ENCODE measurements at places on chromosomes 3 and 15.

DNA sequence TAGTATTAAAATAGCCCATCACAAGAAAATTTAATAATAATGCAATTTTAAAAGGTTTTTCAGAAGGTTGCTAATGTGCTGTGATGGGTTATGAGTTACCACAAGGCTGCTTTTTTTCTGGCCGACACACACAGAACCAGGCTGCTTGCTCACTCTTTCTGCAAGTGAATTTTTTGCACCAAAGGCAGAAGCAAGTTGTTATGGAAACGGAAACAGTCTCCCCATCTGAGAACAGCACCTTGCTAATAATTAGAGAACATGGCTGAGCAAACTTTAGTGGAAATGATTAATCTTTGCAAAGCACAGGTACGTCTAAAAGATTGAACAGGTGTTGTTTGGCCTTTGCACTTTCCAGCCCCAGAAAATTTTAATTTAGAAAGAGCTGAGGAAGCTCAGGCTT lies 51.0 kb downstream of the CACNA2D3 start:
- no peak for DNase-seq

GRCh38 chr15:98738689-98739401 lies 90.5 kb downstream of the IGF1R start:
- DNase-seq, result no peak

DNA sequence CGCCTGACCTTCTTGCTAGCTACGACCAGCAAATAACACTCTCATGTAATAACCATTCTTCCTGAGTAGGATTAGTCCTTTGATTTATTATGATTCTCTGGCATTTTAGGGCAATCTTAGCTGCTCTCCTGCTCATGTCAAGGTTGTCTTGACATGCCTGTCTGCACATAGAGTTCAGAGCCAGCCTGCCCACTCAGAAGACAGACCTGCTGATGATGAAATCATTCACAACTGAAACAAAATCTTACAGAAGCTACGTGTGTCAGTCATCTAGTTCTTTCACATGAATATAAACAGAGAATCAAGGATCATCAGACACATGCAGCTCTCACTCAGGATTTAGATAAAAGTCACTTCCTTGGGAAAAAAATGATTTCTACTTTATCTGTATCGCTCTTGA lies 173.6 kb upstream of the LYSMD4 start:
- DNase-seq, result no peak

DNA sequence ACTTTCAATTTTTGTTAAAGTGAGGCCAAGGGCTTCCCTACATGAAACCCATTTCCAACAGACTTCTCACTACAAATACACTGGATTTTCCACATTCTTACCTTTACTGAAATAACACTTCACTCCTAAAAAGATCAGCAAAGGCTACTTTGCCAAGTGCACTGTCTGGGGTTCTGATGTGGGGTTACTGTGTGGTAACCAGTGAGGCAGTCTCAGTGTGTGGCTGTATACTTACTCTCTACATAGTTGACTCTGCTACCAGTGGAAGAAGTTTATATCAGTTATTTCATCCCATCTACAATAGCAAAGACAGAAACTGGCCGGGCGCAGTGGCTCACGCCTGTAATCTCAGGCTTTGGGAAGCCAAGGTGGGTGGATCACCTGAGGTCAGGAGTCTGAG lies 5.6 kb downstream of the WDR82 start:
- DNase-seq, result no peak

DNA sequence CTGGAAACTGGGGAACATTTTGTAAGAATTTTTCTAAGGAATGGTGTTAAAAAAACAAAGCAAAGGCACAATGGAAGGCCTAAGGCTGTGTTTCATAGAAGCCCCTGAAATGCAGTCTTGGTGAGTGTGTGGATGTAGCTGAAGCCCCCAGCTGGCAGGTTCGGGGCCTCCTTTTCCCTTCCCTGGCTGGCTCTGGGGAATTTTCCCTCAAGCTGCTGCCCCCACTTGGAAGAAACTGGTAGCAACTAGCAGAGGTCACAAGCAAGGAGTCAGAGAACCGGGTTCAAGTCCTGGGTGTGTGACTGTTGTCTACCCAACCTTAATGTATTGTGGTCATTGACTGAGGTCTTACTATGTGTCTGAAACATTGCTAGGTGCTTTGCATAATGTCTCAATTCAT lies 85.3 kb upstream of the MYZAP start:
- DNase-seq, result no peak

GRCh38 chr15:56598991-56599390 lies 134.1 kb upstream of the MNS1 start:
- no peak for DNase-seq

- no peak for DNase-seq
Measured at GRCh38 chr3:177529716-177530335, 332.5 kb upstream of the TBL1XR1 start.

DNA sequence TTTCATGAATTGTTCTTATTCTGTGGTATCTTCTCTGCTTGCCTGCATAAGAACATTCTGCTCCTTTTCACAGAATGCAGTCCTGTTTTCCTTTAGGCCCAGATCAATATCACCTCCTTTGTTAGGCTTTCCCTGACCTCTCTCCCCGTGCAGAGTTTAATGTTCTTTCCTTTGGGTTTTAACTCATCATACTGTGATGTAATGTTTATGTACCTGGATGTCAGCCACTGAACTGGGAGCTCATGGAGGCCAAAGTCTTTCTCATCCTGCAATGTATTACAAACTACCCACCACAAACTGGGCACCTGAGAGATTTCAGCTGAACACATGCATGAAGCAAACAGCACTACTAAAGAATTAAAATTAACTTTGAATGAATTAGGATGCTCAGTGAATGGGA lies 192.8 kb upstream of the RORA start:
- no peak for DNase-seq

- DNase-seq, result no peak
Measured at GRCh38 chr3:170767576-170767941, 102.4 kb downstream of the RPL22L1 start.
